ENCODE measurements at places on chromosomes 16 and 17.

DNA sequence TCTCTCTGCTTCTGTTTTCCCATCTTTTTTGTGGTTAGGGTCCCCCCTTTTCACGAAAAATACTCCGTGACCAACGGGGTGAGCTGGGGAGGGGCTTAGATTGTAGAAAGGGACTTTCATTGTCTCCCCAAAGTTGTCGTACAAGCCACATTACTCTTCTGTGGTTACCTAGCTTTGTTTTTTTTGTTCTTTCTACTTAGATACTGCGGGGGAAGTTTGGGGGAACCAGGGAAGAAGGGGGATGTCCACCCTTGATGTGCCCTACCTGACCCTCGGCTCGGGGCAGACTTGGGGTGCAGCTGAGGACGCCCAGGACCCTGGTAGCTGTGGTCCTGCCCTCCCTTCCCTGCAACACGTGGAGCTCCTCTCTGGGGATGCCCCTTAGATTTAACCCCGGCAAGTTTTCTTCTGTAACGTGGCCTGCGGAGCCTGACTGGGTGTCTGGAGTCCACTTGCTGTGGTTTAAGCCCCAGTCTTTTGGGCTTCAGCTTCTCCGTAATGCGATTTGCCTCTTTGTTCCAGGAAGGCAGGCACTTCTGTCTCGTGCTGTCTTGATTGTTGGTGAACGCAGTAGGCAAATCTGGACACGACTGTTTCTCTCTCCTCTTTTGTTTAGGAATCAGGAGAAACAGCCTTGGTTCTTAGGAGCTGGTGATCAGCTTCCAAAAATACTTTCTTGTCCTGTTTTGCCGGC is 892 bp downstream of the ABCC1 start:
- DNase-seq, result no peak

GRCh38 chr17:77620282-77620681 is 338.2 kb upstream of the TNRC6C start:
- no peak for DNase-seq

- DNase-seq, result no peak
Measured at GRCh38 chr17:83159204-83160049, 80.0 kb downstream of the METRNL start.

GRCh38 chr17:29257756-29258155 is 11.1 kb downstream of the CRYBA1 start:
- no peak for DNase-seq

GRCh38 chr16:85663891-85664321 is 24.8 kb downstream of the GINS2 start:
- no peak for DNase-seq

GRCh38 chr16:12132850-12133440 is 156.4 kb downstream of the SNX29 start:
- no peak for DNase-seq

DNA sequence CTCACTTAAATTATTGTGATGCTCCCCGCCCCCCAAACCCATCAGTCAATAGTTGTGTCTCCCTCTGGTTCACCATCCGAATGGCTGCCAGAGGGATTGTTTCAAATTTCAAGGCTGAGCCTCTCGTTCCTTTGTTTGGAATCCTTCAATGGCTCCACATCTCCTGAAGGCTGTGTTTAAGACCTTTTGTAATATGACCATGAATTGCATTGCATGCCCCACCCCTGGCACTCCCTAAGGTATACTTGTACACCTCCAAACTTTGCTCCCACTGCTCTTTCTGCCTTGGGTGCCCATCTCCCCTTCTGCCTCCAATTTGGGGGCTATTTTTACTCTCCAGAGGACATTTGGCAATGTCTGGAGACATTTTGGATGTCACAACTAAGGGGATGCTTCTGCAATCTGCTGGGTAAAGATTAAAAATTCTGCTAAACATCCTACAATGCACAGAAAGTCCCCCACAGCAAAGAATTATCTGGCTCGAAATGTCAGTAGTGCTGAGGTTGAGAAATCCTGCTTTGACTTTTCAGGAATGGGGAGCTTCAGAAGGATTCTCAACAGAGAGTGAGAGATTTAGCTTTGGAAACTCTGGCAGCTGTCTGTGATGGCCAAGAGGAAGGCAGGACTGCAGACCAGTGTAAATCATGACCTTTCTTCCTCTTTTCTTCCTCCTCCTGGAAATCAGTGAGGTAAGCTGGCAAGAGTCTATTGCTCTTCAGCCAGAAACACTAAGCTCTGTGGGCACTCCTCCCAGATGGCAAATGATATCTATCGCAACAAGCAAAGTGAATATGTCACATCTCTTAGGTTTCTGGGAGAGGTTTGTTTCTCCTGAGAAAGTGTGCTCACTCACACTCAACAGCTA is 8.7 kb upstream of the IL4R start:
- DNase-seq, result no peak

GRCh38 chr17:39096508-39097149 is 54.8 kb downstream of the PLXDC1 start:
- DNase-seq, result peak; percentile 18
